Spleen (tissue), 13 donors: ENCODE measurements at places on chromosomes 16 and 17.
A peak's percentile ranks its signal among the peaks of the same experiment; 100 is the strongest.

DNA sequence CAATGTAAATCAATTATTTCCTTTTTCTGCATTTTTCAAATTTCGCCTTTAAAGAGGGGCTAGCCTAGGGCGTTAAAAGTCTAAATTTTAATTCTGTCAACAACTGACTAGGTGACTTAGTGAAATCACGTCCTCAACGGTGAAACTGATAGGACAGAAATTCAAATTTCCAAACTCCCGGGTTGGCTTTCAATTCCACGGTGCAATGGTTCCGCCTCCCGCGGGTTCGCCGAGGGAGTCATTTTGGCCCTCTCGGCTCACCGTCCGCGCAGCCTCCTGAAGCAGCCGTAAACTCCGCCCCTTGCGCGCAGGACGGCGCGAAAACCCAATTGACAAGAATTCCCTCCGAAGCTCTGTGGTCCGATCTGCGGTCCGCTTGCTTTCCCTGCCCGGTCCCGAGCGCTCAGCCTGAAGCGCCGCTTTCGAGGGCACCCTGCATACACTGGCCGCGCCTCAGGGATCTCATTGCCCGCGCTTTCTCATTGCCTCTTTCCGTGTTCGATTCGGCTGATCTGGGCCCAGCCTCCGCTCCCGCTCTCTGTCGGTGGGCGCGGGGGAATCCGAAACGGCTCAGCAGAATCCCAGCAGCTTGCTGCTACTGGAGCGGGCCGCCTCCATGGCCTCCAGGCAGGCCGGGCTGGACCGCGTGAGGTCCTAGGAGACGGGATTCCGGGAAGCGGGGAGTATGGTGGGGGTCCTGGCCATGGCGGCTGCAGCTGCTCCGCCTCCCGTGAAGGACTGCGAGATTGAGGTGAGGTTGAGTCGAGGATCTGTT, at the start of gene ATAD5:
TSS of gene ATAD5 (plus strand) at position 304 of the 775 bp plus-strand sequence. CDS start at position 686, 382 bp downstream.
- peak; percentile 97 for DNase-seq

DNA sequence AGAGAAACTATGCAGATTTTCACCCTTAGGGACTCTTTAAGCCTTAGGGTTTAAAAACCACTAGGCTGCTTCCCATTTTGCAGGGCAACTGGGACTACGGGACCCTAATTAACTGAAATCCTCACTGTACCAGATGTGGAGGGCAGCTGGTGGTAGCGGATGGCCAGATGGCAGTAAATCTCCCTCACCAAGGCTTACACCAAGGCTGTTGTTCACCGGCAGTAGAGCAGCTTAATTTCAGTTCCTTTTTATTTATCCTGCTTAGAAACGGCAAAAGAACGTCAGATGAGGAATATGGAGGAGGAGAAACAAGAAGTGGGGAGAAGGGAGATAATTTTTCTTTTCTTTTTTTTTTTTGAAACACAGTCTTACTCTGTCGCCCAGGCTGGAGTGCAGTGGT, 6.5 kb downstream of the ABHD15 start:
- peak; percentile 54 for DNase-seq

- no peak for DNase-seq
Observed at GRCh38 chr16:50751528-50751927, 9.6 kb downstream of the CYLD start.

DNA sequence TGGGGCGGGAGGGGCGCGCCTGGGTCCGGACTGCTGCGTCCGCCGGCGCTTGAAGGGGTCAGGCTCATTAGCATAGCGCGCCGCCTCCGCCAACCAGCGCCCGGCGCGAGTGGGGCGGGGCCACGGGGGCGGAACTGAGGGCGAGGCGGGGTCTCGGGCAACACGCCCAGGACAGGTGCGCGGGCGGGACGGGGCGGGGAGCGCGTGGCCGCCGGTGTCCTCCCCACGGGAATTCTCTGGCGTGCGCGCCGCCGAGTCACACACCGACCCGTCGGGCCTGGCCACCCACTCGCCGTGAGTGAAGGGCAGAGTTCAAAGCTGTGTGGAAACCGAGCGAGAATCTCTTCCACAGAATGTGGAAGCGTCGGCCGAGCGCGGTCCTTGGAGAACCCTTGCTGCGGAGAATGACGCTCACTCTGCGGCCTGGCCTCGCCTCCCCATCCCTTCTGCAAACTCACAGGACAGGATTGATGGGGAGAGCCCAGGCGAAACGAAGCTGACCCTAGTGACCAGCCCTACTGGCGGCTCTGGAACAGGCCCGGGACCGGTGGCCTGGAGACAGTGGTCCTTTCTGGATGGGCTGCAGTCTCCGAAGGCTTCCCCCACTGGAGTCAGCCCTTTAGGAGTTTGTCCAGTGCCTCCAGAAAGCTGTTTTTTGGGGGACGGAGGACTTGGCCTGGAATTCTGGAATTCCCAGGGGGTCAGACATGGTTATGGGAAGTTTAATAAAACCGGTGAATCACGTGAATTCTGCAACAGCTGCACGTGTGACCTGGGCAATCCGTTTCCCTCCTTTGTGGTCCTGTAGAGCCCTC, at the start of gene SNAI3:
TSS of gene SNAI3 (minus strand) at position 69 of the 815 bp plus-strand sequence. CDS start 101 bp downstream, outside the sequence.
- DNase-seq = peak; percentile 98
